ENCODE measurements at places on chromosomes 12 and 14.

- DNase-seq, result no peak
These were observed 95.1 kb upstream of the COCH start for GRCh38 chr14:30779210-30779609.

DNA sequence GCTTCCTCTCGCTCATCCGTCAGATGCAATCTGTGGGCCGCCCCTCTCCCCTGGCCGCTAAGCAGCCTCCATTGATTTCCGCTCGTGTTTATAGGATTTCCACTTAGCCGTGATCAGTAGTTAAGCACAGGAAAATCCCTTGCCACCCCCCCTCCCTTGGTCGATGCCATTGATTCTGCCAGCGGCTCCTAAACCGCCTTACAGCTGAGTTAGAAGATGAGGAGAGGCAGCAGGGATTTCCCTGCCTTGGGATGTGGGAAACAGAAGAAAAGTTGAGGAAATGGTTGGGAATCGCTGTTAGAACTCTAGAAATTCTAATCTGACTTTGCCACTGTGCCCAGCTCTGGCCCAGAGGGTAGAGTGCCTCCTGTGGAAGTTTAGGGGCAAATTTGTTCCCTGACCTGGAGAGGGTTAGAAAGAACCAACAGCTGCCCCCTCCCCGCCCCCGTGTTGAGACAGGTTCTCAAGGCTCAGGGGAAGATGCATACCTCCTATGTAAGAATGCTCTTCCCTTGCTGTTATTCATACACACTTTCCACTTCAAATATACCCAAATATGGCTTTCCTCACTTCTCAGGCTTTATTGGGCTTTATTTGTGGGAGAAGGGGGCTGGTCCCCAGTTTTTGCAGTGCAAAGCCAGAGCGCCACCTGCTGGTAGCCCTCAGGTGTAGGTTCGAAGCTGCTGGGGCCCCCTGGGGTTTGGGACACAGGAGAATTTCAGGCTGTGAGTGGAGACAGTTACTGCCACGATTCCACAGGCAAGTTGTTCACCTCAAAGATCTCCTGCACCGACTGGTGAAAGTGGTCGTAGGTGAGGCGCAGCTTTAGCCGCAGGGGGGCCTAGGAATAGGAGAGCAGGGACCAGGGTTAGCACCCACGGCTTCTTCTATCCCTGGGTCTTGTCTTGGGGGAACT, 3.2 kb downstream of the THTPA start:
- peak; percentile 28 for DNase-seq

DNA sequence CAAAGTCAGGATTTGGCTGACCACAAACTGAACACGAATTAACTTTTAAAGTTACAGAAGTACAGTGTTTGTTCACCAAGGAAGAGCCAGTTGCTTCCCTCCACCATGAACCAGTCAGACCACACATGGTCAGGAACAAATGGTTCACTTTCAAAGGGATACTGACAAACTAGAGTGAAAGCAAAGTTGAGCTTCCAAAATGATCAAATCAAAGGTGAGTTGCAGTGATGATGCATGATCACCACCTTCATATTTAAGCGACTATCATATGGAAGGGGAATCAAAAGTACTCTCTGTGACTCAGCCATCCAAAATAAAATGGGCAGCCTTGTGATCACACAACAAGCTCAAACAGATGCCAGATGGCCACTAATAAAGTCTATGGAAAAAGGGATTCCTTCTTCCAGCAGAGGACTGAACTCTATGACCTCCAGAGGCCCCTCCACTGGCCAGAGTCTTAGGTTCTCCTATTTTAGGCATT, 13.1 kb downstream of the NT5DC3 start:
- DNase-seq, result no peak

GRCh38 chr12:52788192-52788875, 7.6 kb downstream of the KRT3 start:
- no peak for DNase-seq

- no peak for DNase-seq
These were observed 39.6 kb downstream of the PTPN11 start for GRCh38 chr12:112458330-112458729.

- no peak for DNase-seq
These were observed 65.3 kb downstream of the FOS start for GRCh38 chr14:75343911-75344310.

- DNase-seq, result no peak
These were observed 1.1 kb upstream of the C14orf132 start for GRCh38 chr14:96037891-96038557.

Data from stimulated activated CD4-positive, alpha-beta T cell treated with anti-CD3 and anti-CD28 coated beads, Interleukin-15, amount 100 ng/mL, for 1 hour (primary cell).